ENCODE measurements at places on chromosomes 3 and 15.

GRCh38 chr3:50550079-50550736 lies 17.3 kb downstream of the C3orf18 start:
- DNase-seq: no peak

DNA sequence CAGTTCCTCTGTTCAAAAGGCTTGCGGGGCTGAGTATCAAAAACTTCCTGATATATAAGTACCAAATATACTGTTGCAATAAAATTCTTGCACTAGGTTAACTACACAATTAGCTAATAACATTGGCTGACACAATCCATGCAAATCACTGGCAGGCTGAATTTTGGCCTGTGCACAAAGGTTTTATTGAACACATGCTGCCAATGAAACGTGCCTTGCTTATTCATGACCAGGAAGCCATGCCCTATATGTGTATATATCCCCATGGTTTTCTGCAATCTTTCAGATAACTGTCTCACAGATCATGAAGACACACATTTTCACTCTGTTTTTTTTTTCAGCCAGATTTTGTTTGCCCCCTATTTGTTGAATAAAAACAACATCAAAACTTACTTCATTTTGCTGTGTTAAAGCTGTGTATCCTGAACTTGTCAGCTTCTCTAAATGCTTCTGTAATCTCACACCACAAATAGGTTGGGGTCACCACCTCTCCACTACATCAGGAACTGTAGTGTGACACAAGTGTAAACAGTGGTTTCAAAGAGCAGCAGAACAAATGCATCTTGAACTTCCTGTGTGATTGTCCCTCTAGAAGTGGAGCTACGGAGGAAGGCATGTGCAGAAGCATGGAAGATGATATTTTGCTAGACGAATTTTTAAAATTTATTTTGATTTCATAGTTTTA lies 920.7 kb upstream of the NR2F2 start:
- no peak for DNase-seq

- DNase-seq: no peak
Observed at GRCh38 chr3:133248389-133248788, 151.5 kb upstream of the BFSP2 start.

DNA sequence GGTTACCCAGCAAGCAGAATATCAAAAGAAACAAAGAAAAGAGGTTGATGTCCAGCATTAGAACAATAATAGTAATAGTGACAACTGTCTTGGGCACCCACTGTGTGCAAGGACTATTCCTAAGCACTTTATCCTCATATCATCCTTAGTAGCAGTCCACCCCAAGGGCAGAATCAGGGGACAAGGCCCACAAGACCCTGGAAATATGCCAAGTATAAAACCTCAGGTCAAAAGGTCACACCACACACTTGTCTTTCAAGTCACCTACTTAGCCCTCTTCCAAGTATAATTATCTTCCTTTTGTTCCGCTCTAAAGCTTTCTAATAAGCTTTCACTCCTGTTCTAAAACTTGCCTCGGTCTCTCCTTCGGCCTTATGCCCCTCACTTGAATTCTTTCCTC lies 124.0 kb upstream of the STT3B start:
- DNase-seq: no peak

DNA sequence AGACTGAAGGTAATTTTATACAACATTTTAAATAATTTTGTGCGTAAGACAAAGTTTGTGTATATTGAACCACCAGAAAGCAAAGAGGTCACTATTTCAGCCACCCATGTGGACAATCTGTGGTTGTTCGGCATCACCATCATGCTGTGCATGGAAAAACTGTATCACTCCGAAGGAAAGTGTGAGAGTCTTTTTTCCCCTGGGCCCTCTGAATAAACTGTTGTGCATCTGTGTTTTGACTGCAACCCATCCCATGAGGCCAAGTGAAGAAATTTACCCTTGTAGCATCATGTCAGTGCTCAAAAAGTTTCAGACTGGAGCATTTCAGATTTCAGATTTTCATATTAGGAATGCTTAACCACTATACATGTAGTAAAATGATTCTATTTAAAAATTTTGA lies 85.3 kb downstream of the IMPG2 start:
- no peak for DNase-seq

GRCh38 chr3:187066228-187066995 lies 72.9 kb downstream of the RPL39L start:
- DNase-seq: no peak
